ENCODE measurements at places on chromosomes 6 and 20.

- DNase-seq, result no peak
These were observed 24.0 kb downstream of the JAG1 start for GRCh38 chr20:10649797-10650160.

DNA sequence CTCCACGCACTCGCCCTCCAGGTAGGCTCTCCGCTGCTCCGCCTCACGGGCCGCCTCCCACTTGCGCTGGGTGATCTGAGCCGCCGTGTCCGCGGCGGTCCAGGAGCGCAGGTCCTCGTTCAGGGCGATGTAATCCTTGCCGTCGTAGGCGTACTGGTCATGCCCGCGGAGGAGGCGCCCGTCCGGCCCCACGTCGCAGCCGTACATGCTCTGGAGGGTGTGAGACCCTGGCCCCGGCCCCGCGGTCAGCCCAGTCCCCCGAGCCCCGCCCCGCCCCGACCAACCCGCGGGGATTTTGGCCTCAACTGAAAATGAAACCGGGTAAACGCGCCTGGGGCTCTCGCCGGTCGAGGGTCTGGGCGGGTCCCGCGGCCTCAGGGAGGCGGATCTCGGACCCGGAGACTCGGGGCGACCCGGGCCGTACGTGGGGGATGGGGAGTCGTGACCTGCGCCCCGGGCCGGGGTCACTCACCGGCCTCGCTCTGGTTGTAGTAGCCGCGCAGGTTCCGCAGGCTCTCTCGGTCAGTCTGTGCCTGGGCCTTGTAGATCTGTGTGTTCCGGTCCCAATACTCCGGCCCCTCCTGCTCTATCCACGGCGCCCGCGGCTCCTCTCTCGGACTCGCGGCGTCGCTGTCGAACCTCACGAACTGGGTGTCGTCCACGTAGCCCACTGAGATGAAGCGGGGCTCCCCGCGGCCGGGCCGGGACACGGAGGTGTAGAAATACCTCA is 598 bp downstream of the HLA-B start:
- no peak for DNase-seq

DNA sequence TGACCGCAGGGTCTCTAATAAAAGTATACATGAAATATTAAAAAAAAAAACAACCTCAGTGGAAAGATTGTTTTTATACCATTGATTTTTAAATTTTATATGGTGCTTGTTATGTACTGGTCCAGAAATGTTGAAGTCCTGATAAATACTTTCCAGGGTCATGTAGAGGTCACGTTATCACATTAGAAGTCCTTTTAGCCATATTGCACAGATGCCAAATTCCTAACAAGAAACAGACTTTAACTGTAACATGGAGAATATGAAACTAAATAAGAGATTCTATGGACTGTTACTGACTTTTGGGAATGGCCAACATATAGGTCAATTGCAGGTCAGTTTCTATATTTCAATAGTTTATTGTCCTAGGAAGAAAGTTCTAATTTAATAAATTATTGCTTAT is 89.0 kb downstream of the ADGRB3 start:
- DNase-seq, result no peak

GRCh38 chr6:152771061-152771687 is 20.6 kb downstream of the VIP start:
- DNase-seq, result no peak

DNA sequence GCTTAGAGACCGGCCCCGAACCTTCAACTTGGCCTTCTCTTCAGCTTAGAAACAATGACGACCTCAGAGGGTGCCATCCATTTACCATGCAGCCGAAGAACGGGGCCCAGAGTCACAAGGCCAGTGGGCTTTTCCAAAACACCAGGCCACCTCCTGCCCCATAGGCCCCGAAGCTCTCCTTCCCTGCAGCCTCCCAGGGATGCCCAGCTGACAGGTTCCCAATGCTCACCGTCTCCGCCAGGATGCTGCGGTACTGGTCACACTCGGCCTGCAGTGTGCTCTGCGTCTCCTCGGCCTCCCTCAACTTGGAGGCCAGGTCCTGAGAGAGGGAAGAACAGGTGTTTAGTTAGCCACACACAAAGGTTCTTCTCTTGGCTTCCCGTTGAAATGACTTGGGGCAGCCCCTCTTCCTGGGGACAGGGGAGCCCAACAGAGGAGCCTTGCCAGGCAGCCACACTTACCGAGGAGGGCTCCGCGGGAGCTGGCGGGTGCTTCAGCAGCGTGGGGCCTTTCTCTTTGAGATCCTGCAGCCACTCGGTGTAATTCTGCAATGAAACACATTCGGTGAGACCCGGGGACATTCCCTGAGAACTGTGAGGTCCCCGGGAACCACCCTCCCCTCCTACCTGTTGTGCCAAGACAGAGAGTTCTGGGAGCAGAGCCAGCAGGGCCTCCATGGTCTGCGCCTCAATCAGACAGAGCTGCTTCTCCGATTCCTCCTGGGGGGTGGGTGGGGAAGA is 51.5 kb downstream of the DSTN start:
- no peak for DNase-seq

DNA sequence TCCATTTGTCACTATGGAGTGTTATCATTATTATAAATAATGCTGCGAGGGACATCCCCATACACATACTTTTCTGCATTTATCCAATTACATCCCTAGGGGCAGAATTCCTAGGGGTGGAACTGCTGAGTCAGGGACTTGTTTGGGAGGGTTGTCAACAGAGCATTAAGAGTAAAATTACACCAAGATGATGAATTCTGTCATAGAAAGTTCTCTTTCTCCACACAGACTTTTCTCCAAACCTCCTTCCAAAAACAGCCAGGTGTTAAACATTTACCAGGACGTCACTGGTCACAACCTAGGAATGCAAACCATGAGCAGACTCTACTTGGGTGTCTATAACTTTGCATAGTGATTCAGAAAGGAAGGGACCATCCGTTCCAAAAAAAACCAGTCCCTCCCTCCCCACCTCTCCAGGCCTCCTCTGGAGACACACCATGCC is 95.5 kb downstream of the PRND start:
- no peak for DNase-seq

All from amygdala (tissue), 56 donors.